SJCRH30 (cell line): ENCODE measurements at places on chromosomes 2 and 18. TPM values are rescaled to one million over a fixed set of nuclear protein-coding genes. Genes with fewer than 3 reads are reported as not detected.

PLCD4 gene
- 0.71 and 0.75 TPM in 2 replicates for total RNA-seq

PREB gene
- 62.3 and 64.8 TPM in 2 replicates for total RNA-seq

HOXD13 gene
- 11.0 and 13.6 TPM in 2 replicates for total RNA-seq

SLC5A7 gene
- not detected in 2 replicates for total RNA-seq

PRR30 gene
- total RNA-seq = not detected in 2 replicates

GDF7 gene
- total RNA-seq = 0.02 and 0.03 TPM in 2 replicates

LRP2 gene
- 0.03 TPM in 1 of 2 replicates, not detected in the other for total RNA-seq

ANKRD36 gene
- total RNA-seq = 15.4 and 27.1 TPM in 2 replicates

TMEM17 gene
- total RNA-seq = 0.40 and 0.51 TPM in 2 replicates

SLC23A3 gene
- total RNA-seq = 0.10 and 0.13 TPM in 2 replicates
